H4 (cell line): ENCODE measurements at places on chromosomes 12 and 14. TPM values are rescaled to one million over a fixed set of nuclear protein-coding genes. Genes with fewer than 3 reads are reported as not detected.

DNA sequence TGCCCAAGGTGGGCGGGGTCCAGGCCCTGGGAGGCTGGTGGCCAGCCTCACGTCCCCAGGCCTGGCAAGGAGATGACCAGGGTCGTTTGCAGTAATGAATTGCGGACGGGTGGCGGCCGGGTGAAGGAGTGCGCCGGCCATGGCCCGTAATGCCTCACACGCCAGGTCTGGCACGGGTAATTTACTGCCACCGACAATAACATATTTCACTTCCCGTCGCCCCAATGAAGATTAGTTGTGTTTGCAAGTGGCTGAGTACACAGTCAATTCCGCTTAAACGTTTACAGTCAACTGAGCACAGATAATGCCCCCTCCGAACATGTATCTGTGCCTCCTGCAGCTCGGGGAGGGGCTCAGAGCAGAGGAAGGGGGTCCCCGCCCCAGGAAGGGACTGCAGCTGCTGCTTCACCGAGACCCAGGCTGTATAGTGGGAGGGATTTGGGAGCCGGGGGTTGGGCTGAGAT is 48.3 kb downstream of the MVK start:
- no peak for DNase-seq

- DNase-seq: no peak
Observed at GRCh38 chr12:105672121-105672975, 341.9 kb downstream of the C12orf75 start.

DNA sequence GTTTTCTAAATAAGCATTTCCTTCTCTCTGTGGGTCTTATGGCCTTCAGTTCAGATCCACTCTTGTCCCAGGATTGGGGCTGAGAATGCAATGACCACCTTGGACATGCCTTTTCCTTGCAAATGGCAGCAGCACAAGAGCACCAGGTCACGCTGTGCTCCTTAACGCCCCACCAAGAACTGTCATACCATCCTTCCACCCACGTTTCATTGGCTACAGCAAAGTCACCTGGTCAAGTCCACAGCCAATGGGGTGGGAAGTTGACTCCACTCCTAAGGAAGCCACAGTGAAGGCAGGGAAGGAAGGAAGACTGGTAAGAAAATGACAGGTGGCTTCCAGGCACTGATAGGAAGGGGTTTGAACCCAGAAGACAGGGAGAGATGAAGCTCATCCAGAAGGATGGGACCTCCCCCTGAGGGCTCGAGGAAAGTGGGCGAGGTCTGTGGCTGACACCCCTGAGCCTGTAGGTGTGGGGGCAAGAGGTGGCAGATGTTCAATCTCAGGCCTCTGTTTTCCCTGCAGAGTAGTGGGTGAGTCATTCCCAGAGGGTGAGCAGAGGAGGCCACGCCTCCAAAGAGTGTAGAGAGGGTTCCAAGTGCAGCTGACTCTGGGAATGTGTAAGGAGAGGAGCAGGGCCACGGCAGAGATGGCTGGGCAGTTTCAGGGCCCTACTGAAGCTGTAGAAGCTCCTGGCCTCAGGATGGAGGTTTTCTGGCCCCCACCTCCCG is 113.5 kb upstream of the VRK1 start:
- no peak for DNase-seq

- no peak for DNase-seq
Observed at GRCh38 chr12:530821-531220, 71.1 kb downstream of the B4GALNT3 start.

DNA sequence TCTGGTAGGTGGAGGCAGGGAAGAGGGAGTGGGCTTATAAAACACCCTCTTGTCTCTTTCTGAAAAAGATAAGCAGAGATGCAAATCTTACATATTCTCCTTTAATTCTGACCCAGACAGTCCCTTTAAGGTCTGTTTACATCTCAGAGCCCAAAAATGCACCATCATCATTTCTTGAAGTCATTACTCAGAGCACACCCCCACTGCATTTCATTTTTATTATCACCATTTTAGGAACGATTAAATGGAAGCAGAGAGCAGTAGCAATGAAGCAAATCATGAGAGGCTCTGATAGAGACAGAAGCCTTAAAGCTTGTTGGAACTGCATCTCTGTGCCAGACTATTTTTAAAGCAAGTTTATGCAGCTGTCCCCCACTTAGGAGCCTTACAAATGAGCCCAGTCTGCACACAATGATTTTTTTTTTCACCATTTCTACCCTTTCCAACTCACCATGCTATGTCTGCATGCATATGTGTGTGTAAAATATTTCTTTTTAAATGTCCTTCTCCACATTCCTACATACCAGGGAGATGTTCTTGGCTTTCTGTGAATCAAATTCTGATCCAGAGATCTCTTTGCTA is 311.0 kb downstream of the GRIN2B start:
- DNase-seq: no peak

GRCh38 chr14:63308723-63309317 is 9.9 kb downstream of the GPHB5 start:
- no peak for DNase-seq

GRCh38 chr12:100024974-100025555 is 40.3 kb upstream of the ANKS1B start:
- no peak for DNase-seq

DNA sequence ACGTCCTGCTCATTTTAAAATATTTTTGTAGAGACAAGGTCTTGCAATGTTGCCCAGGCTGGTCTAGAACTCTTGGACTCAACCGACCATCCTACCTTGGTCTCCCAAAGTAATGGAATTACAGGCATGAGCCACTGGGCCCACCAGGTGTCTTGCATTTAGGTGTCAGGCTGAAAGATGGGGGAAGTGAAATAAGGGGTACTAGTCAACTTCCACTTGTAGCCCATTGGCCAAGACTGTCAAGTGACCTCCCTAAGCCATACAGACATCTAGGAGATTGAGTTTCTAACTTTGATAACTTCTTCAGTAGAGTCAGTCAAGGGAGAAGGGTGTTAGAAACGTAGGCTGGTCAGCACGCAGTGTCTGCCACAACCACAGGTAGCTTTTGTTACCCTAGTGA is 32.0 kb downstream of the ARF6 start:
- DNase-seq: no peak

DNA sequence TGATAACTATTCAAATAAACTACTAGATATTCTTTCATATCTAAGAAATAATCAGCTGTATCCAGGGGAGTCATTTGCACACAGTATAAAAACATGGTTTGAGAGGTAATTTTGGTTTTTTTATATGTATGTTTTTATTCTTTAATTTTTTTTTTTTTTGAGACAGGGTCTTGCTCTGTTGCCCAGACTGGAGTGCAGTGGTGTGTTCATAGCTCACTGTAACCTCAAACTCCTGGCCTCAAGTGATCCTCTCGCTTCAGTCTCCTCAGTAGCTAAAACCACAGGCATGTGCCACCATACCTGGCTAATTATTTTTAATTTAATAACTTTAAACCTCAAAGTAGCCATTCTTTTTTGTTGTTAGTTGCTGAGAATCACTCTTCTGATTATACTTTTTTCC is 1.8 kb downstream of the PRORP start:
- DNase-seq: no peak

SLC25A21 gene
- not detected in 2 replicates for total RNA-seq

GRIN2B gene
- total RNA-seq: not detected in 2 replicates
